ENCODE measurements at places on chromosomes 3 and 15.

- DNase-seq = no peak
Measured at GRCh38 chr15:51575775-51576174, 46.8 kb downstream of the DMXL2 start.

GRCh38 chr15:75620841-75621391 is 4.6 kb downstream of the SNUPN start:
- DNase-seq = peak; percentile 93

- no peak for DNase-seq
Measured at GRCh38 chr3:171646357-171647133, 163.7 kb downstream of the PLD1 start.

- no peak for DNase-seq
Measured at GRCh38 chr15:39594446-39595337, 13.8 kb downstream of the THBS1 start.

GRCh38 chr3:113194823-113195401 is 16.4 kb upstream of the BOC start:
- peak; percentile 40 for DNase-seq

Measured in right hindlimb (tissue), 1 donor.